Tongue (tissue), 3 donors: ENCODE measurements at places on chromosomes 3 and 15. TPM values are rescaled to one million over a fixed set of nuclear protein-coding genes. Genes with fewer than 3 reads are reported as not detected.

GRCh38 chr15:54347082-54347827 is 369.0 kb downstream of the UNC13C start:
- DNase-seq = no peak

- DNase-seq = no peak
Observed at GRCh38 chr3:192417017-192417416, 310.3 kb downstream of the FGF12 start.

The COL8A1 gene
- 22.4 TPM for total RNA-seq

DNA sequence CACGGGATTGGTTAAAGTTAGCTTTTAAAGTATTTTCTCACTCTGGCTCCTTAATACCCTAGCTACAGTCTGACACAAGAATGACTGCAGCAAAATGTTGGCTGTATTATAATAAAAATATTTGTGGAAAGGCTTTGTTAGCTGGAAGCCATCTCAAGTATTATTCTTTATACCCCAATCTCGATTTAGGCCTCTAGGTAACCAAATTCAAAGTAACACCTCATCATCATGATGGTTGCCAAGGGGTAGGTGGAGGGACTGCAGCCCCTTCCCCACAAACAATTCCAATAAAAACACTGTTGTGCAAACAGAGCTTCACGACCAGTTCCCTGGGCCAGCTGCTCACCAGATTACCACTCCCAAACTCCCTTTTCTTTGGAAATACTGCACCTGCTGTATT is 759 bp upstream of the GMPS start:
- DNase-seq = no peak

GRCh38 chr15:20646529-20647142 is 105.0 kb upstream of the GOLGA6L6 start:
- no peak for DNase-seq

DNA sequence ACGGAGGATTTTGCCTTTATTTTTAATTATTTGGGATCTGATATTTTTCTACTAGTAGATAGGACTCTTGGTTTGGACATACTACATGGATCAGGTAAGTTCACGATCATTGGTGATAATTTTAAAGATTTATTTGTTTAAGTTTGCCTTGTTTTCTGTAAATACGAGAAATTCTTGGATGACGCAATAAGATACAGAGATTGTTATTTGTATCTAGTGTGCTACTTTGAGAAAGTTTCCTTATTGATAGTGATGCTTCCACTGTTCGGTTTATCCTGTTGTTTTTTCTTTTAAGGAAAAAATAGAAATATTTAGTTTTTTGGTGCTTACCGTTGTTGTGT is 577 bp downstream of the CHD2 start:
- no peak for DNase-seq

DNA sequence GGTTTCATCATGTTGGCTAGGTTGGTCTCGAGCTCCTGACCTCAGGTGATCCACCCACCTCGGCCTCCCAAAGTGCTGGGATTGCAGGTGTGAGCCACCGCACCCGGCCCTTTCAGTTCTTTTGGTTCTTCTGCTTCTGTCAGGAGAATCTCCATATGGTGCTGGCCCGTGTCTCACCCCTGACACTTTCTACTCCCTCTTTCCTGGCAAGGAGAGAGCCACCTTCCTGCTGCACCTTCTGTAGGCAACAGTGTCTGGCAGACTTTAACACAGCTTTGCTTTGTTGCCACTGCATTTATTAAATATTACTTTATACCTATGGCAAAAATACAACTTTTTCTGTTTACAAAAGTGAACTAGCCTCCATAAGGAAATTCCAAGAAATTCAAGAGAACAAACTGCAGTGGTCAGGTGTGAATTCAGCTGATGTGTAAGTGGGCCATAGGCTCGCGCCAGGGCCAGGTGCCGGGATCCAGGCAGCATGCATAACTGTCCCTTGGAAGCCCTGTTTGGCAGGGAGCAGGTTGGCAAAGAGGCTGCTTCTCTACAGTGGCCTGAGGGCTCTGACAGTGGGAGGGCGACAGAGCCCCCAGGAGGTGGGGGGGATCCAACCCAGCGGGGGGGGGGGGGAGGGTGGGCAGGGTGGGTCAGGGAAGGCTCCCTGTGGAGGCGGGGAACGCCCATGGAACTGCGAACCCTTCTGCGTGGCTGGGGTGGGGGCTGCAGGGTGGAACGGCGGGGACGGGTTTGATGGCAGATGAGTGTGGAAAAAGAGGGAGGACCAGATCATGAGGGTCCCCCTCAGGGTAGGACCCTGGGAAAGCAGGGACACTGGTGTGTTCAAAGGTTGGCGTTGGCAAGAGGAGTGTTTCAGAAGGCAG is 21.1 kb downstream of the CTSH start:
- DNase-seq = no peak
